Esophagus muscularis mucosa (tissue), 4 donors: ENCODE measurements at places on chromosomes 12 and 14. TPM values are rescaled to one million over a fixed set of nuclear protein-coding genes. Genes with fewer than 3 reads are reported as not detected.

- no peak for DNase-seq
Measured at GRCh38 chr12:108369736-108370396, 30.8 kb upstream of the CMKLR1 start.

- DNase-seq: peak; percentile 96
Measured at GRCh38 chr14:90419200-90419599, 22.4 kb downstream of the CALM1 start.

- no peak for DNase-seq
Measured at GRCh38 chr14:22268875-22269274, 320.1 kb downstream of the DAD1 start.

KRT8 gene
- 504 TPM for total RNA-seq

GRCh38 chr12:41228066-41228820, 40.1 kb downstream of the PDZRN4 start:
- DNase-seq: no peak

GRCh38 chr14:99568567-99569560, 35.1 kb downstream of the CCDC85C start:
- DNase-seq: no peak

GRCh38 chr14:20794644-20795369, 7.8 kb downstream of the RNASE1 start:
- DNase-seq: no peak

- DNase-seq: no peak
Measured at GRCh38 chr14:76326918-76327689, 48.8 kb upstream of the ESRRB start.

GRCh38 chr14:61598980-61599379, 96.3 kb upstream of the HIF1A start:
- peak; percentile 53 for DNase-seq

TMEM132D gene
- total RNA-seq: not detected

DNA sequence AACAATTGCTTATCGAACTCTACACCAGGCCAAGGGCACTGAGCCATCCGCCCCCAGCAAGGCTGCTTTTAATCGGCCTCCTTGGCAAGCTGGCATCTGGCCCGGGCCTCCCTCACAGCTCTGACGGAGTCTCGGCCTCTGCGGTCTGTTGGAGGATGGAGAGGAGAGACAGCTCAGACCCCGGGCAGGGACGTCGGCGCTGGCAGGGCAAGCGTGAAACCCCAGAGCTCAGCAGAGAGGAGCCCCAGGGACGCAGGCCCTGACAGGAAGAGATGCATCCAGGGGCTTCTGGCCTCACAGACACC, 17.5 kb downstream of the CAMKK2 start:
- no peak for DNase-seq

DNA sequence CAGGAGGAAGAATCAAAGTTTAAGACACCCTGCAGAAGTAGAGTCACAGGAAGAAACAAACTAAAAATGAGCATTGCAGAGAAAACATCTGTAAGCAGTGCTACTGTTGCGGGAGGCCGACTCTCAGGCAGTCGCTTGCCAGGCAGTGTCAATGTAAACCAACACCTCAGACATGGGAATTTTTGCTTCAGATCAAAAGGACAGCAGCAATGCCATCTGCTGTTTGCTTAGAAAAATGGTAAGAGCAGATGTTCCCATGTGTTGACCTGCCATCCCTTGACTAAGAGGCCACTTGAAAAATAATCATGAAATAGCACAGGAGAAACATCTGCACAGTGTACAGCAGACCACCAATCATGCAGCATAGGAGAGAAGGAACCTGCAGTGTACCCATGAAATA, 196.6 kb downstream of the SLC25A21 start:
- no peak for DNase-seq

GRCh38 chr12:24470050-24470449, 478.9 kb downstream of the BCAT1 start:
- no peak for DNase-seq

- DNase-seq: no peak
Measured at GRCh38 chr14:21917699-21918436, 244.2 kb upstream of the OR4E1 start.
